ENCODE measurements at places on chromosomes 1 and 21.

- no peak for DNase-seq
Measured at GRCh38 chr1:64839261-64839660, 94.4 kb downstream of the RAVER2 start.

DNA sequence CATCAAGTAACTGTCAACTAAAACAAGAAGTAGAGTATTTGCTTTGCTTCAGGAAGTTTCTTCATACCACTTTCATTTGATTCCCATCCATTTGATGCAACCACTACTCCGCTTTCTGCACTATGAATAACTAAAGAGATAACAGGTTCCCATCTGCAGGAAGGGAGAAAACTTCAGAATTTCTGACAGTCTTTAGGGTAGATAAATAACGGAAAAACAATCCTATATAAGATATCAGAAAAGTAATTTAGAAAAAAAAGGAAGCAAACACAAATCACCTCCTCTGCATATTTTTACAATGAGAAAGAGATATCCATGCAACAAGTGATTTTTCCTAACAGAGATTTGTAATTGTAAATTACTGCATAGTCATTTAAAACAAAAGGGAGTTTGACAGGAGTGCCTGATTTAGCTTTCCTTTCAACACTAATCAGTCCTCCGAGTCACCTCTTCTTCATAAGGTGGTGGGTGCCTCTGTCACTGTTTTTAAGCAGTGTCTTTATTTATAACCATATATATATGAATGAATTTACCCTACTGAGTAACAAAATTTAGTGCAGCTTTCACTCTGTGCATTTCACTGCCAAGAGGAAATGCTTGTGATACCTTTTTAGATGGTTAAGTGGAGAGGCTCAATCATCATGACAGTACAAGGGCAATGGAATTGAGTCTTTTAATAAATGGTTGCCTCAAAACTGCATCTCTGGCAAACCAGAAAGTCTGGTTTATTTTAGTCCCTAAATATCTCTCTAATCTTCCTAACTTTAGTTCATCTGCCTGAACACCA is 1920.4 kb downstream of the MRPL39 start:
- no peak for DNase-seq

DNA sequence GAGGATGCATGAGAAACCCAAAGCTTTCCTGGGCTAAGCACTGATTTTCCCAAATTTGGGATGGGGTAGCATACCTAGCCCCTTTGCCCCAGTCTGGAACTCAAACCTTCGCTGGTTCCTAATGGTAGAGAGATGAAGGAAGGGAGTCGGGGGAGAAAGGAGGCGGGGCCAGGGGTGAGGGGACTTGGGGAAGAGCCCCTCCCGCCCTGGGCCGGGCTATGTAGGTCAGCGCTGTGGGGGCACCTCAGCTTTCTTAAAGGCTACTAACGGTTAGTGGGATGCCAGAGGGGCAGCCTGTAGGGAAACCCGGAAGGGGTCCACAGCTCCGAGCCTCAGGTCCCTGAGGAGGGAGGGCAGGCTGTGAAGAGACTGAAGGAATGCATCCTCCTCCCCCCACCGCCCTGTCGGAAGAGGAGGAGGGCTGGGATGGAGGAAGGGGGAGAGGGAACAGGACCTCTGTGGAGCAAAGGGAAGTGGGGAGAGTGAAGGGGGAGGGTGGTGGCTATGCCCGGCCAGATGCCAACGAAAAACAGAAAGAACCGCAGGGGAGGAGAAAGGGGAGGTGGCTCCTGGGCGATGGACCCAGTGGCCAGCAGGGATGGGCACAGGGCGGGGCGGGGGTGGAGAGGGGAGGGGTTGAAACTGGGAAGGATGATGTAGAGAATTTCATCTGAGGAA is 1.3 kb downstream of the CADM3 start:
- peak; percentile 58 for DNase-seq

DNA sequence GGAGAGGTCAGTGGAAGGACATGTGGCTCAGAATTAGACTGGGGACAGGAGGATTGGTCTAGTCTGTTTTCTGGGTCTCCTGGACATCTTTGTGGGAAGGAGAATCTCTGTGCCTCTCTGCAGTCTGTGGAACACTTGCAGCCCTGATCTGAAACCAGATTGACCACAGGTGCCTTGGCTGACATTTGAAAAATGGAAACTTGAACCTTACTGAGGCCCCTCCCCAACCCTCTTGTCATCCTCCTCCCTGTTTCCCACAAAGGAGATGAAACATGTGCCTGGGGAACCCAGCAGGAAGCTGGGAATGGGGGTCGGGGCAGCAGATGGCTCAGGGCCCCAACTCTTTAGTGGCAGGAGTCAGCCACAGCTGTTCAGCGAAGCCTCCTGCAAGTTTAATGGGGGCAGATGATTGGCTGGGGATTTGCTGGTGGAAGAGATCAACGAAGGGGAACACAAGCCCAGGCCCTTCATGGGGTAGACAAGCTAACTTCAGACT is 18.1 kb downstream of the VASH2 start:
- no peak for DNase-seq

- no peak for DNase-seq
Measured at GRCh38 chr1:203673550-203674411, 47.1 kb downstream of the ATP2B4 start.

DNA sequence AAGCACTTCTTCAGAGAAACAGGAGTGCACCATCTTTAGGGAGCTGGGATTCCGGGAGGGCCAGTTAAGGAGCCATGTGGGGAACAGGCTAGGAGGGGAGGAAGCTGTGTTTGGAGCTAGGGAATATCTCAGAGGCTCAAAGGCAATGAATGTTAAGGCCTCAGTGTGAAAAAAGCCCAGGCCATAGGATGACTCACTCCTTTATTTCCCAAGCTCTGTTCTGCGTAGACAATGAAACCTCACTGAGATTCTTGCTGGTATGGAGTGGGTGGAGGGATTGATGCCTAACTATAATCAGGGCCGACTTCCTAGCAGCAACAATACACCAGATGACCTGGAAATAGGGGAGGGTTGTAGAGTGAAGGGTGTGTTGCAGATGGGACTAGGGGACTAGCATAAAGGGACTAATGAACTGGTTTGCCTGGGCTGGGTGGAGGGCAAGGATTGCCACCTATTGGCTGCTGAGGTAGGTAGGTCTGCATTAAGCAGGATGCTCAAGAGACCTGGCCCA is 2.1 kb downstream of the GNAT2 start:
- DNase-seq: no peak

DNA sequence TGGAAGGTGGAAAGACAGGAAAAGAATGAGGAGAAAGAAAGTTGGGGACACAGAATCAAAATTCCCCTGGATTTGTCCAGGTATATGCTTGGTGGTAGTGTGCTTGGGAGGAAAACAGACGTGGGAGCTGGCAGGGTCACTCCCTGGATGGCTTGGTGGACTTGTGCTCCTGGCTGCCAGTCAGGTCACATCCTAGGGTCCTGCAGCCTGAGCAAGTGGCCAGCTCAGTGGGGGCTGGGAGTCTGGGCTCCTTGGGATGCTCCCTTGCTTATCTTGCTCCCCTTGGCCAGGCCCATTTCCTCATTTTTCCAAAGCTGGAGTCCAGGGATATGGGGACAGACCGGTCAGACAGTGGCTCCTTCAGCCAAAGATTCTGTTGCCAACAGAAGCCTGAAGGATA is 144.0 kb downstream of the CNIH3 start:
- no peak for DNase-seq

DNA sequence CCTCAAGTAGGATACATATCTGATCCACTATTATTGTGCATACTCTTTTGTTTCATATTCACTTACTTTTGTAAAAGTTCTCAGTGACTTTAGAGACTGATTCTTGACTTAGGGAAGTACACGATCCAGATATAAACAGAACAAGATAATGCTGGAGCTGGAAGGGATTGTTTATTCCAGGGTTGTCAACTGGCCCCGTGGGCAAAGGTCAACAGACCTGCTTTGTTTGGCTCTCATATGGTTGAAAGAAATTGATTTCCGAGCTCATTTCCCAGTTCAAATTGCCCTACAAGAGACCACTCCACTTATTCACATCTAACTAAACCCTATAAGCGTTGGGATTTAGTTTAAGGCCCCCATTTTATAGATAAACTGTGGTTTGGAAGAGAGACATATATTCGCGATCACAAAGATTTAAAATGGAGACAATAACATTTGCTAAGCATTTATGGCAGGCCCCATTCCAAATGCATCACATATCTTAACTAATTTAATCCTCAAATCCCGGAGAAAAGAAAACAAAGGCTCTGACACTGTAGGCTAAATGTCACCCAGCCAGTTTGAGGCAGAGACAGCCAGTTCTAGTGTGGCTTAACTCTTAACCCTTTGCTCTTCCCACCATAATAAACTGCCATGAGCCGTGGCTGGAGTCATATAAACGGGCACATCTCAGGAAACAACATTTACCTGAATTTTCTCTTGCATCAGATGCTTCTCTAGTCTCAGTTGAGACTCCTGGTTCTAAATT is 20.6 kb downstream of the REG4 start:
- no peak for DNase-seq

- no peak for DNase-seq
Measured at GRCh38 chr1:221868593-221869303, 126.9 kb upstream of the DUSP10 start.

GRCh38 chr21:33396951-33397350 is 6.3 kb upstream of the IFNGR2 start:
- no peak for DNase-seq

DNA sequence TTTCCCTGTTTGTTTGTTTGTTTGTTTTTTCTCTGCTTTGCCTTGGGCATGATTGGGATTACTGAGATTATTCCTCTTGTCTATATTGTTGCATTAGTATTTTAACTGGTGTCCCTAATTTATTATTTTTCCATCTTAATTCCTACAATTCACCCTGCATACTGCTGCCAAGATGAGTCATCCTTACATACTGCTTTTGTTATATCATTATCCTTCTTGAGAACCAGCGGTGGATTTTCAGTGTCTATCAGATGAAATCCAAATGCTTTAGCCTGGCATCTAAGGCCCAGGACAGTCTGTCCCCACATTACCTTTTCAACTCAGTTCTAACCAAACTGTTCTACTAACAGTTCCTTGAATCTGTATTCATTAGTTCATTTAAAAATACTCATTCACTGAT is 101.7 kb downstream of the OLFML2B start:
- no peak for DNase-seq

GRCh38 chr1:62682531-62682930 is 5.7 kb downstream of the DOCK7 start:
- no peak for DNase-seq

DNA sequence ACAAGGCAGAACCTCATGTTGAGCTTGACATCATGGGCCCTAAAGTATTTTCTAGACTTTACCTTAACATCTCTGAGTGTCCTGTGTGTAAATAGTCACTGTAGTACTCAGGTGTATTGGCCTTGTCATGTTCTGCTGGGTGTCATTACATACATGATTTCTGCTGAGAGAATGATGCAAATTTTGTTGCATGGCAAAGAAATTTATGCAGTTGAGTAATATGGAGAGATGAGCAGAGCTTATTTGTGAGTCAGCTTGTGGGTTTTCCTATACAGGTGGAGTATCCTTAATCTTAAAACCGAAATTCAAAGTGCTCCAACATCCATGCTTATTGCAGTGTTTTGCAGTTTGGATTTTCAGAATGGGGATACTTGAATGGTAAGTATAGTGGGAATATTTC is 36.6 kb downstream of the RGL1 start:
- DNase-seq: no peak

GRCh38 chr1:119791377-119791776 is 19.9 kb downstream of the REG4 start:
- no peak for DNase-seq

- DNase-seq: no peak
Measured at GRCh38 chr1:87508247-87508787, 179.6 kb downstream of the LMO4 start.

DNA sequence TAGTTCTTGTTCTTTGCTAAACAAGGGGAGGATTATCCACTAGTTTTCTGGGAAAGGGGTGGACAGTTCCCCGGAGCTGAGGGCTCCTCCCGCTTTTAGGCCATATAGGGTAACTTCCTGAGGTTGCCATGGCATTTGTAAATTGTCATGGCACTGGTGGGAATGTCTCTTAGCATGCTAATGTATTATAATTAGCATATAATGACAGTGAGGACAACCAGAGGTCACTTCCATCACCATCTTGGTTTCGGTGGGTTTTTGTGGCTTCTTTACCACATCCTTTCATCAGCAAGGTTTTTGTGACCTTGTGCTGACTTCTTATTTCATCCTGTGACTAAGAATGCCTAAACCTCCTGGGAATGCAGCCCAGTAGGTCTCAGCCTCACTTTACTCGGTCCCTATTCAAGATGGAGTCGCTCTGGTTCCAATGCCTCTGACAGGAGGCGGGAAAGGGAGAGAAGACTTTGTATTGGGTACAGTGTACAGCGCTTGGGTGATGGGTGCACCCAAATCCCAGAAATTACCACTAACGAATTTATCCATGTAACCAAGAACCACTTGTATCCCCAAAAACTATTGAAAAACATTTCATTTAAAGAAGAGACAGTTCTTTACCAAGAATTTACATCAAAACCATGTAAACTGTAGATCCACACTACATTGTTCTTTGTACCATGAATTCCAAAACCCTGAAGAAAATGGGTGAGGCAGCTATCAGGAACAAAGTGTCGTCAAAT is 8.7 kb upstream of the SLC2A5 start:
- DNase-seq: no peak

DNA sequence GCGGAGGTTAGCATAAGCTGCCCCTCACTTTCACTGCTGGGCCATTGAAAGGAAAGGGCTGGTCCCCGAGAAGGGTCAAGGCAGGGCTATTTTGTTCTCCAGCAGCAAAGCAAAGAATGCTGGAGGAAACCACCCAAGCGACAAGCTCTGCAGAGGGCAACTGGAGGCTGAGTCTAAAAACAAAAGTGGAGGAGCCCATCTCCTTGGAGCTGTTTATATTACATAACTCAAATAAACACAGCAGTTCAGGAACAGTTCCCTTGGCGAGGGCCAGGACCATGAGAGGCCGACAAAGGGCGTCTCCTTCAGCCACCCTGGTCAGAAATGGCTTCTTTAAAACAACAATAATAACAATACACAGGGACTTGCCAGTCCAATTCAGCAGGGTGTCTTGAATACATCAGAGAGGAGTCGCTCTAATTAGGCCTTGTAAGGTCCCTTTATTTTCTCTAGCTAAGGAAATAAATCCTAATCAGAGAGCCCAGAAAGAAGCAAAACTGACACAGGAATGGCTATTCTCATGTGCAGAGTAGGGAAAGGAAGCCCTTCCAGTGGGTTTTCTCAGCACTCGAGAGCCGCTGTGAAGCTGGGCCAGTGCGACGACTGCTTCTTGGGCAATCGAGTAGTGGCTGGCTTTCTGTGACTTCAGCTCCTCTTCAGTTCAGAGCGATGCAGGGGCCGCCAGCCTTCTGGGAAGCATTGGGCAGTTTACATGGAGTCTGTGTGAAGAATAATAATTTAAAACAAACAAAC is 57.0 kb upstream of the TARBP1 start:
- DNase-seq: no peak

DNA sequence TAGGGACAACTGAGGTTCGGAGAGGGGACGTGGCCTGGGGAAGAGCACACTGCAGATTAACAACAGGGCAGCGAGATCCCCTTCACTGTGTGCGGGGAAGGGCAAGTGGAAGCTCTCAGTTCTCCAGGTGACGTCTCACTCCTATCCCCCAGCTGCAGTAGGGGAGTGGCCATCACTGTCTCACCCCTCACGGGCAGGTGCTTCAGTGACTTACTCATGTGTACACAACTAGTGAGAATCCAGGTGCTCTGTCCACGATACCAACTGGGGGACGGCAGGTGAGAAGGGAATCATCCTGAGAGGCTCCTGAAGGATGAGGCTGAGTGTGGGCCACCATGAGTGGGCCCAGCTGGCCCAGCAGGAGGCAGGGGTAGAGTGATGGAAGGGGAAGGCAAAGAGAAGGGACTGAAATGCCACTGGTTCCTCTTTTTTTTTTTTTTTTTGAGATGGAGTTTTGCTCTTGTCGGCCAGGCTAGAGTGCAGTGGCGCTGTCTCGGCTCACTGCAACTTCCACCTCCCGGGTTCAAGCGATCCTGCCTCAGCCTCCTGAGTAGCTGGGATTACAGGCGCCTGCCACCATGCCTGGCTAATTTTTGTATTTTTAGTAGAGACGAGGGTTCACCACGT is 25.9 kb downstream of the RHBG start:
- no peak for DNase-seq
